ENCODE measurements at places on chromosomes 2 and 18. TPM values are rescaled to one million over a fixed set of nuclear protein-coding genes. Genes with fewer than 3 reads are reported as not detected.
A peak's percentile ranks its signal among the peaks of the same experiment; 100 is the strongest.

DNA sequence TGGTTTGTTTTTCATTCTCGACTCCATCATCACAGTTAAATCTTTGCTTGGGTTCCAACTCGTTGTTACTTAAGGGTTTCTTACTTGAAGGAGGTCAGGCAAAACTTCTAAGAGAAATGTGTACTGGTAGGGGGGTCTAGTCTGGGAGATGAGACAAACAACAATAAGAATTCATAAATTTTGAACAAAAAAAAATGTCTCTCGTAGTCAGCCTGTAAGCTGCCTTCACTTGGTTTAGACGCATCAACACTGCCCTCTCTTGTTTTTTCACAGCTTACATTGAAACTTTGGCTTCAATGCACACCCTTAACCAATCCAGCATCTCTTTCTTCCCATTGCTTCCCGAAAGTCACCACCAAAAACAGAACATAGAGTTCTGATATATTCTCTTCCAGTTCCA is 576.4 kb upstream of the PIK3C3 start:
- H3K4me1 ChIP-seq: no peaks in the 10 kb centered on the region
- H3K4me3 ChIP-seq: no peak overlapping the region
- H3K36me3 ChIP-seq: no peaks in the 10 kb centered on the region
- H3K27me3 ChIP-seq: no peaks in the 10 kb centered on the region
- no peak overlapping the region for H3K27ac ChIP-seq

- peak overlapping the region; percentile 58 for H3K4me3 ChIP-seq
- no peak overlapping the region for H3K27ac ChIP-seq
- no peaks in the 10 kb centered on the region for H3K4me1 ChIP-seq
- no peaks in the 10 kb centered on the region for H3K36me3 ChIP-seq
- DNase-seq: no peak
Measured at GRCh38 chr2:16666449-16666801, 791 bp upstream of the CYRIA start.

DNA sequence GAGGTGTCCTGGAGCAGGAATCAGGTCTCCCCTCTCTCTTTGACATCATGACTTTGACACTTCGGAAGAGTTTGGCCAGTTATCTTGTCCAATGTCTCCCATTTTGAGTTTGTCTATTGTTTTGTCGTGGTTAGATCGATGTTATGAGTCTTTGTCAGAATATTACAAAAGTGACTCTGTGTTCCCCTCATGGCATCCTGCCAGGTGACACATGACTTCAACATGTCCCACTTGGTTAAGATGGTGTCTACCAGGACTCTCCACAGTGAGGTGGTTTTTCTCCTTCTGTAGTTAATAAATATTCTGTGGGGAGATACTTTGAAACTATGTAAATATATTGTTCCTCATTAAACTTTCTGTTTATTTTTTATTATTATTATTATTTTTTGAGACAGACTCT is 76.6 kb upstream of the BZW1 start:
- peaks cover 9% of the 10 kb centered on the region for H3K4me1 ChIP-seq
- H3K4me3 ChIP-seq: no peak overlapping the region
- DNase-seq: peak; percentile 21
- no peak overlapping the region for H3K27ac ChIP-seq

GRCh38 chr2:230830428-230830827 is 34.3 kb upstream of the ITM2C start:
- H3K36me3 ChIP-seq: no peaks in the 10 kb centered on the region
- no peak for DNase-seq
- H3K27me3 ChIP-seq: peaks cover 40% of the 10 kb centered on the region
- no peaks in the 10 kb centered on the region for H3K4me1 ChIP-seq
- H3K27ac ChIP-seq: no peak overlapping the region

GRCh38 chr18:45164551-45164950 is 450.7 kb upstream of the SLC14A2 start:
- no peaks in the 10 kb centered on the region for H3K36me3 ChIP-seq
- no peak overlapping the region for H3K4me3 ChIP-seq

DNA sequence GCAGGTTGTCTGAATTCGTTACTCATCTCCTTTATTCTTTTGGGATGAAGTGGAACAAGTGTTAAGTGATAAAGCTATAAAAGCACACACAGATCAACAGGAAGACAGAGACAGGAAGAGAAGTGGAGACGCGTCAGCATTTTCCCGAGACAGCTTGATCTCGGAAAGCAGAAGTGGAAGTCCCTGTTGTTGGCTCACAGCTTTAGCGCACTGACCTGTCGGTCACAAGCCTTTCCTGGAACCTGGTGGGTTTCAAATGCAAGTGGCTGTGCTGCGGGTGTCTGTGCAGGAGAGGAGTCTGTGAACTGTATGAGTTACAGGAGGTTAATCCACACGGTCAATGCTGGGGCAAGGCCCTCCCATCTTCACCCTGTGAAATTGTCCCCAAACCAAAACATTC is 116.6 kb upstream of the PELI1 start:
- DNase-seq: no peak
- H3K36me3 ChIP-seq: no peaks in the 10 kb centered on the region
- peaks cover 19% of the 10 kb centered on the region for H3K27me3 ChIP-seq
- no peak overlapping the region for H3K27ac ChIP-seq
- H3K4me1 ChIP-seq: peaks cover 5% of the 10 kb centered on the region

GRCh38 chr18:35841283-35841682 is 131.2 kb upstream of the RMP24 start:
- H3K36me3 ChIP-seq: no peaks in the 10 kb centered on the region
- no peak overlapping the region for H3K27ac ChIP-seq
- no peaks in the 10 kb centered on the region for H3K27me3 ChIP-seq
- no peak overlapping the region for H3K4me3 ChIP-seq
- no peaks in the 10 kb centered on the region for H3K4me1 ChIP-seq

Gene TCF23
- not detected for total RNA-seq

Gene AFF3
- 4.3 TPM for total RNA-seq

Gene PSMA8
- not detected for total RNA-seq

GRCh38 chr18:44731530-44732237 is 51.0 kb downstream of the SETBP1 start:
- DNase-seq: no peak
- no peaks in the 10 kb centered on the region for H3K27me3 ChIP-seq
- no peak overlapping the region for H3K4me3 ChIP-seq
- no peak overlapping the region for H3K27ac ChIP-seq
- peaks cover 30% of the 10 kb centered on the region for H3K4me1 ChIP-seq

Gene HAAO
- total RNA-seq: 0.72 TPM

GRCh38 chr2:120690521-120690920 is 45.1 kb upstream of the GLI2 start:
- H3K27me3 ChIP-seq: no peaks in the 10 kb centered on the region
- no peak overlapping the region for H3K27ac ChIP-seq
- peaks cover 11% of the 10 kb centered on the region for H3K4me1 ChIP-seq

Gene TTC39C
- 42.7 TPM for total RNA-seq

DNA sequence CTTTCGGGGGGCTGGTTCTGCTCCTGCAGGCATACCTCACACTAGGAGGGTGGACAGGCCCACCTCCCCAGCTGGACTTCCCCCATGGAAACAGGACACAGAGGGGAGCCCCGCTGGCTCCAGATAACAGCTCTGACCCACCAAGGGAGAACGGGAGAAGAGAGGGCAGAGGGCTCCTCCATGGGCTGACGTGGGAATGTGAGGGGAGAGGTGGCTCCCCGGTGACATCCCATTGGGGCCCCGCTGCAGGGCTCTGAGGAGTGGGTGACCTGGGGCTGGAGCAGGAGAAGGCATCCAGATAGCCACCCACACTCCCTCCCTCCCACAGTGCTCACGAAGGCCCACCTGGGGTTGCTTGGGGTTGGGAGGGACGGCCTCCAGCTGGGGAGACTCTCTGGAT is 45.9 kb downstream of the FBLN7 start:
- no peaks in the 10 kb centered on the region for H3K27me3 ChIP-seq
- H3K4me1 ChIP-seq: no peaks in the 10 kb centered on the region
- DNase-seq: no peak

GRCh38 chr2:25297738-25298137 is 44.0 kb downstream of the DNMT3A start:
- no peak for DNase-seq
- peaks cover 22% of the 10 kb centered on the region for H3K4me1 ChIP-seq
- no peak overlapping the region for H3K4me3 ChIP-seq
- no peak overlapping the region for H3K27ac ChIP-seq
- H3K36me3 ChIP-seq: peaks cover 8% of the 10 kb centered on the region

GRCh38 chr2:26838121-26838906 is 9.6 kb upstream of the DPYSL5 start:
- peaks cover 14% of the 10 kb centered on the region for H3K27me3 ChIP-seq
- no peak overlapping the region for H3K27ac ChIP-seq

Gene GALR1
- total RNA-seq: not detected

Gene DES
- 1.2 TPM for total RNA-seq

Gene ACMSD
- not detected for total RNA-seq

- H3K36me3 ChIP-seq: no peaks in the 10 kb centered on the region
- H3K27ac ChIP-seq: no peak overlapping the region
- no peaks in the 10 kb centered on the region for H3K4me1 ChIP-seq
- H3K4me3 ChIP-seq: no peak overlapping the region
Measured at GRCh38 chr2:219918254-219918653, 290.8 kb downstream of the SLC4A3 start.

Gene MAP3K2
- 65.4 TPM for total RNA-seq

GRCh38 chr18:79107886-79108285 is 38.7 kb downstream of the ATP9B start:
- H3K36me3 ChIP-seq: no peaks in the 10 kb centered on the region
- no peak overlapping the region for H3K4me3 ChIP-seq
- H3K27ac ChIP-seq: no peak overlapping the region
- H3K4me1 ChIP-seq: no peaks in the 10 kb centered on the region
- DNase-seq: no peak
- no peaks in the 10 kb centered on the region for H3K27me3 ChIP-seq

DNA sequence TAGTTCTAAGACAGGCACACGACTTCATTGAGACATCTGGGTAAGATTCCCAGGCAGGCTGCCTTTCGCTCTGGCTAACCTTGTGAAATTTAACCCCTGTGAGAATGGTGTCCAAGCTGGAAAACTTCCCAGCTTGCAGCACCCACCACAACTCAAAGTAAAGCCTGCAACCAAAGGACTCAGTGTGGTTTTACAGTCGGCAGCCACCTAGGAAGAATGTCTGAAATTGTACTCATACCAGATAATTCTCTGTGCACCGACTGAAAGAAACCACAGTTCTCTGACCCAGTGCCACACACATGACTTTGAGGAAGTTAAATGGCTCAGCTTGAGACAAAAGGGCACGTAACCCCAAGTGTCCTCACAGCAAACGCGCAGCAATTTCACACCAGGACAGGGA is 125.7 kb downstream of the RBMS1 start:
- peaks cover 18% of the 10 kb centered on the region for H3K36me3 ChIP-seq
- H3K27ac ChIP-seq: peak overlapping the region; percentile 92
- peak overlapping the region; percentile 23 for H3K4me3 ChIP-seq

DNA sequence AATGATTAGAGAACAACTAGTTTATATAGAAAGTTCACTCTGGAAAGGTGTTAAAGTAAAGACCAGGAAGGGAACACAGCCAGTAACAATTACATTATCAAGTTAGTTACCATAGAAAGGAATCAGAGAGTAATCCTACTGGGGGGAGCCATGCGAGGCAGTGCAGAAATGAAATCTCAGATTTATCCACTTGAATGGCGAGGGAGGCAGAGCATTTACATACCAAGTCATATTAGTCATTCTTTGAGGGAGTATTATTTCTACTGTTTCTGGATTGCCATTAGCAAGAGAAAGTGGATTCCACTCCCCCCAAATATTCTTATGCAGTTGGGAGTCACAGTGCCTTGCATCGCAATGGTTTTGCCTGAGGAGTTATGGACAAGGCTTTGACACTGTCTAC is 472.7 kb upstream of the TRIB2 start:
- no peaks in the 10 kb centered on the region for H3K27me3 ChIP-seq
- H3K4me3 ChIP-seq: no peak overlapping the region
- DNase-seq: no peak
- H3K36me3 ChIP-seq: no peaks in the 10 kb centered on the region

DNA sequence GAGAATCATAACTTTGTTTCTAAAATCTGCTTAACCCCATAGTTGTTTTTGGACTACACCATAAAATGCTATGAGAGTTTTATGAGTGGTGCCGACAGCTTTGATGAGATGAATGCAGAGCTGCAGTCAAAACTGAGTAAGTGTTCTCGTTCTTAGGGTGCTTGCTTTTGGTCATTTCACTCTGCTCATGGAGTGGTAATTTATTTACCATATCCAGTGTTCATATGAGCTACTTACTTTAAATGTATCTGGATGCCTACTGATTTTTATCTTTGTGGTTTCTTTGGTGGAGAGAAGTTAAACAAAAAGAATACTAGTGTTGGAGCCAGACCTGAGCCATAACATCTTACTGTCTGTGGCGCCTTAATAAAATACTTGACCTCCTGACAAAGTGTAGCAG is 16.4 kb downstream of the NDC80 start:
- peak overlapping the region; percentile 29 for H3K4me3 ChIP-seq
- DNase-seq: no peak
- peak overlapping the region; percentile 49 for H3K27ac ChIP-seq
- peaks cover 16% of the 10 kb centered on the region for H3K36me3 ChIP-seq

DNA sequence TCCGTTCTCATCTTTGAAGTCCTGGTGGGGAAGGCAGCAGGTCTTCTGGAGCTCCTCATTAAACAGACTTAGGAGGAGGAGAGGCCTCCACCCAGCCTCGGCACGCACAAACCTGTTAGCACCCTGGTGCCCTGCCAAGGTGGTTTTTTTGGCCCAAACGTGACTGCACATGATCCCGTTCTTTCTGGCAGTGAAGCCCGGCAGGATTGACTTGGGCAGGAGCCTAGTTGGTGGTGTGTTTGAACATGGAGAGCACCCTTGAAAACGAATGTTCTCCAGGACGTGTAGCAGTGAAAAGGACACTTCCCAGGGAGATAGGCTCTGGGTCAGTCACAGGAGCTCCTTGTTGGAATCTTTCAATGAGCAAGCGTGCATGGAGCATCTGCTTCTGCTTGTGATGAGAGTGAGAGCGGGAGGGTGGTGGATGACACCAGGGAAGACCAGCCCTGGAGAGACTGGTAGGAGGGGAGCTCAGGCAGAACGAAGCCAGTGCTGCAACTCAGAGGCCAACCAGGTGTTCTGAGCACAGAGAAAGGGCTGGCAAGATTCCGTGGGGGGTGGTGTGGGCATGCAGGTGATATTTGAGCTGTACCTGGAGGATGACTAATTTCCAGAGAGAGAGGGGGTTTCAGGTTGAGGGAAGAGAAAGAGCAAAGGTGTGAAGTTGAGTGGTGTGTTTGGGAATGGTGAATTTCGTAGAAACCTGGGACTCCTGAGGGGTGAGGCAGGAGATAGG is 73.8 kb downstream of the TANC1 start:
- H3K36me3 ChIP-seq: no peaks in the 10 kb centered on the region
- no peak overlapping the region for H3K4me3 ChIP-seq
- H3K4me1 ChIP-seq: peaks cover 31% of the 10 kb centered on the region

All from osteoblast (primary cell).